Astrocyte of the cerebellum (primary cell): ENCODE measurements at places on chromosomes 5 and 9.
A peak's percentile ranks its signal among the peaks of the same experiment; 100 is the strongest.

GRCh38 chr9:26746357-26747072 lies 146.1 kb downstream of the CAAP1 start:
- DNase-seq = no peak

DNA sequence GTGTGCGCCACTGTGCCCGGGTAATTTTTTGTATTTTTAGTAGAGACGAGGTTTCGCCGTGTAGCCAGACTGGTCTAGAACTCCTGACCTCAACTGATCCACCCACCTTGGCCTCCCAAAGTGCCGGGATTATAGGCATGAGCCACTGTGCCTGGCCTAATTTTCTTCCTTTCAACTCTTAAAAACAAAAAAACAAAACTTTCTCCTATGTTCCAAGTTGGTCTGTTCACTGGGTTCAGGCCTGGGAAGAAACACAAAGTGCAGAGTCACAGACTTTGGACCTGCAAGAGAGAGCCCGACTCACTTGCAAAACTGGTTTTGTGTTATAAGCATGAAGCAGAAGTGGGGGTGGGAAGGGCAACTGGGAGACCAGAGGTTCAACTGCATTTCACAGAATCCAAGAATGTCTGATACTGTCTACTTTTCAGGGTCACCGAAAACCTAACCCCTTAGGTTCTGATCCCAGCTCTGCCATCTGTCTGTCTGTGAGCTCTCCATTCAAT lies 5.2 kb upstream of the HDHD3 start:
- no peak for DNase-seq

DNA sequence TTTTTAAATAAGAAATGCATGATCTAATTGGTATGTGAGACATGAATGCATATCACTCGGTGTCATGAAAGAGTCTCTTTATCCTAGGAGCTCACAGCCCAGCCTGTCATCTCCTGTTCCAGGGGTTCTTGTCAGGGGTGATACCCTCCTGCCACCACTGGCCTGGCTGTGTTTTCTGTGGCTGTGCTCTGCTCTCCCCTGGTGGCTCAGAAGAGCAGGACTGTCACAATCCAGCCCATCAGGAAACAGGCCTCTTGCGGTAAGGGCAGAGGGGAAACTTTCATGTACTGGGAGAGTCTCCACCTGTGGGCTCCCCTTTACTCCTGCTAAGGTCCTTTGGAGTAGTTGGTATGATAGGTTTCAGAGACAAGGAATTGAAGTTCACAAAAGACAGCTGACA lies 240.2 kb upstream of the GLRA1 start:
- no peak for DNase-seq

GRCh38 chr5:151239237-151239861 lies 13.6 kb upstream of the GM2A start:
- peak; percentile 34 for DNase-seq

DNA sequence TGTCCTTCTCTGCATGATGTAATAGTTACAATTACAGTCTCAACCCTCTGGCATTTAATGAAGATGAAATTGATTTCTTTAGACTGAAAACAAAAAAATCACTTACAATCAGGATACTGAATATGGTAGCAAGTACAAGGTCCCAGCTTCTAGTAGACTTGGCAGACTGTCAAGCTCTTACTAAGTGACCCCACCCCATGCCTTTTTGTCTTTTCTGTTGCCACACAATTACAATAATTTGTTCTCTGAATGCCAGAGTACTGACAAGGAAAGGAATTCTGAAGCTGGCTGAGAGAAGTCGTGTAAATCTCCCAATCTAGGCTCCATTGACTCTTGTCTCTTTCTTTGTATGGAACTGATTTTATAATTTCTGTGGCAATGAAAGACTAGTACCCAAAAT lies 154.2 kb downstream of the TMC1 start:
- DNase-seq = peak; percentile 62

- DNase-seq = no peak
These were observed 11.0 kb upstream of the RECK start for GRCh38 chr9:36025746-36026145.

DNA sequence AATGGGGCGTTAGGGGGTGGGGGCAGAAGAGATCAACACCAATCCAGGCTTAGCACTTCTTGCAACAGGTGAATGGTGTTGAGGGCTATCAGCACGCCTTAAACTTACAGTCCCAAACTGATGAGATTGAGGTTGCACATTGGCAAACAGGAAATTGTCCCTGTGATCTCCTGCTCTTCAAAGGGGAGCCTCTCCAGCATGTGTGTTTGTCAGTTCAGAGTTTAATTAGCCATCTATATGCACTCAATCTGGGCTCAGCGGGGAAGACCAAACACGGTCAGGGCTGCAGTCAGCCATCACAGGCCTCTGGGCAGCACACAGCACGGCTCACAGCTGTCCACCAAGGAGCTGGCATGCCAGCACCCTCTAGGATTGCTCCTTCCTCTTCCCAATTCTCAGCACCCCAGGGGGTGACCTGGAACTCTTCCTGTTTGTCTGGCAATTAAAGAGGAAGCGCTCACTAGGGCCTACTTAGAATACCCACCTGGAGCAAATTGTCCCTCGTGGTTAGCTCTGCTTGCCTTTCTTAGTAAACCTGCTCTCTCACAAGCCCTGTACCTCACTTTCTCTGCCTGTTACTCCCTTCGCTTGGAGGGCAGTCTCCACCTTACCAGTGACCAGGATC lies 217.4 kb downstream of the SLIT3 start:
- DNase-seq = no peak

DNA sequence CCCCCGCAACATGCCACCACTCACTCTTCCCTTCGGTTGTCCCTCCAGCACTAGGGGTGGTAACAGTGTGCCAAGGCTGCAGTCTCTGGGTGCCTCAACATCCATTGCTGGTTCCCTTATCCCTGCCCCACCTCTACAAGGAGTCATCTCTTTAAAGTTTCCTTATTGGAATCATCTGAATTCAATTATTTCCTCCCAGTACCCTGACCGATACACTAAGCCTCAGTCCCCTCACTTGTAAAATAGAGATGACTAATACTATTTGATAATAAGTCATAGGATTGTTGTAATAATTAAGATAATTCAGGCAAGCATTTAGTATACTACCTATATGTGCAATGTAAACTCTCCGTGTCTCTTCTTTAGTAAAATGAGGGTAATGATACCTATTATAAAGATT lies 352.5 kb downstream of the ENC1 start:
- DNase-seq = no peak

GRCh38 chr5:151868451-151868850 lies 56.2 kb downstream of the GLRA1 start:
- no peak for DNase-seq

DNA sequence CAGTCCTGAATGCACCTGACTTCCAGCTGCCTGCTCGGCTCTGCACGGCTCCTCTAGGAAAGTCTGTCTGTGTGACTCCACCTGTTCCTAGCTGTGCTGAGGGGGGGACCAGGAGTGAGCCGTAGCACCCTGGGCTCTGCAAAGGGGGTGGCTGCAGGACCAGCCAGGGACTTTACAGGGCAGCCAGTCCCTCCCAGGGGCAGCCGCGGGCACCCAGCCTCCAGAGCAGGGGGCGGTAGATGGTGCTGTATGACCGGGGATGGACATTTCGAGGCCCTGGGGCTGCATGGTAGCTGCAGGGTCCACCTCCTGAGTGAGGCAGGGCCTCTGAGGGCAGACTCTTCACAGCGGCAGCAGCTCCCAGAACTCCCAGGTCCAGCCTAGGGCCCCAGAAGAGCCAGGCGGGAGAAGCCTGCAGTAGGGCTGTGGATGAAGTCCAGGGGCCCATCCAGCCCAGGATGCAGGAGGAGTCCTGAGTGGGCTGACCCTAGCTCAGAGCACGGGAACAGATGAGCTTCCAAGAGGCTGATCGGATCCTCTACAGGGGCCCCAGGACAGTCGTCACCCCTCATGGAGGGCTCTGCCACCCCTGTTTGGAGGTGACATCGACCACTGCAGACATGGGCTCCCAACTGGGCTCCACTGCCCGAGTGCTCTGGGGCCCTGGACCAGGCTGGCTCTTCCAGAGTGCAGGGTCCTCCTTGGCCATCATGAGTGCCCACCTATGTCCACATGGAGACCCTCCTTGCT lies 105.4 kb downstream of the ZNF354C start:
- no peak for DNase-seq

DNA sequence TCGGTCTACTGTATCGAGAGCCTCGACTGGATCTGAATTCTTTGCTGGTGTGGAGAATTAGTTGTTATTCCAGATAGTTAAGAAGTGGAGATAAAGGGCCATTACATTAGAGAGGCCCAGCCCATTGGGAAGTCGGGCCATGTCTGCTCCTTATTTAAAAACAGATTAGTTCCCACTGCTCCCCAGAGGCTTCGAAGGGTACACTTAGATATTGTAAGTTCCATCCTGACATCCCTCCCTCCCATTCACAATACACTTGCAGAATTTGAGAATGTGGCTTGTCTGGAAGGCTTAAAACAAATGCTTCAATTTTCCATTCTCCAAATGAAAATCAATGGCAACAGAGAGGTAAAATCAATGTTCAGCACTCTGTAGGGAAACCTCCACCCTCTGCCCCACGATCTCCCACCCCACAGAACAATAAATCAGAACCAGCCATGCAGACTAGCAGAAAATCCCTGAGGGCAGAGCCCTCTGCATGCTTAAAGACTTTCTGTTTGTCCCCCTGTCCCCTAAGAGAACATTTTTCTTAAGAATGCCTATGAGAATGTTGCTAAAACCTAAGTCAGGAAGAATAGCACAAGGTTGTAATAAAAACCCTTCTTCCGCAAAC lies 364.1 kb downstream of the SPOCK1 start:
- DNase-seq = no peak

- no peak for DNase-seq
These were observed 345.9 kb upstream of the CD180 start for GRCh38 chr5:67542479-67542878.

DNA sequence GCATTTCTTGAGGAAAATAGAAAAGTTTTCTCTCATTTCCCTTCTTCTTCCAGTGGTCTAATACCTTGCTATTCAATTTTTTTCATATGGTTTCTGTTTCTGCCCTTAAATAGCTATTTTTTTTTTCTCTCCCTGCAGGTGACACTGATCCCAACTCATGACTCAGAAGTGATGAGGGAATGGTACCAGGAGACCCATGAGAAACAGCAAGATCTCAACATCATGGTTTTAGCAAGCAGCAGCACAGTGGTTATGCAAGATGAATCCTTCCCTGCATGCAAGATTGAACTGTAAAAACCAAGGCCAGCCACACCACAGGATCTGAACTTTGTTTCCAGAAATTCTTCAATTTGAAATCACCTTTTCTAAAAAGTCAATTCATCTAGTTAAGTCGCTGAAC lies 97.7 kb downstream of the MAP1B start:
- no peak for DNase-seq

DNA sequence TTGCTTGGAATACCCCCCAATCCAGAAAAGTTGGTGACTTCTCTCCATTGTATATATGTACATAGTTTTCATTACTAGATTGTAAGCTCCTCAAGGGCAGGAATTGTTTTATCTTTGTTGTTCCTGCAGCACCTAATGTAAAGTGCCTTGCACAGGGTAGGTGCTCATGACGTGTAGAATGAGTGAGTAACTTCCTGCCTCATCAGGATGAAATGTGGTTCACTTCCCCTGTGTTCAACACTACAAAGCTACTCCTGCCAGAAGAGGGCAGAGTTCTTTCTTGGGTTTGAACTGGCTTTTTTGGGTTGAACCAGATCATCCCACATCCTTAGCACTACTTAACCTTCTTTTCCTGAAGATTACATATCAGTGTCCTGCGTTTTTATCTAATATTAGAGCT lies 23.9 kb downstream of the GTF3C4 start:
- DNase-seq = no peak

DNA sequence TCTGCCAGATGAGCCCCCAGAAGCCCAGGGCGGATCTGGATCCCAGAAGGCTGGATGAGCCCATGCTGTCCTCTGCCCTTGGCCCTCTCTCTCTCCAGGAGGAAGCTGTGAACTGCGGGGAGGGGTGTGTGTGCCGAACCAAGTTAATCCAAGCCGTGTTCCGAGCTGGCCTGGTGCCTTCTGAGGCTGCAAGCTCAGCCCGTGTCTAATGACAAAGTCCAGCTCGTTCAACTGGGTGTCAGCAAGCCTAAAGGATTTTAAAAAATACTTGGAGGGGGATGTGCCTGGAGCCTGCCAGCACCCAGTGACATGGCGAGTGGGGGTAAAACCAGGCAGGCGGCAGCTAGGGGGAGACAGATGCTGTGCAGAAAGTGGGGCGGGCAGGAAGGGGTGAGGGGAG lies 8.0 kb downstream of the STC2 start:
- no peak for DNase-seq

DNA sequence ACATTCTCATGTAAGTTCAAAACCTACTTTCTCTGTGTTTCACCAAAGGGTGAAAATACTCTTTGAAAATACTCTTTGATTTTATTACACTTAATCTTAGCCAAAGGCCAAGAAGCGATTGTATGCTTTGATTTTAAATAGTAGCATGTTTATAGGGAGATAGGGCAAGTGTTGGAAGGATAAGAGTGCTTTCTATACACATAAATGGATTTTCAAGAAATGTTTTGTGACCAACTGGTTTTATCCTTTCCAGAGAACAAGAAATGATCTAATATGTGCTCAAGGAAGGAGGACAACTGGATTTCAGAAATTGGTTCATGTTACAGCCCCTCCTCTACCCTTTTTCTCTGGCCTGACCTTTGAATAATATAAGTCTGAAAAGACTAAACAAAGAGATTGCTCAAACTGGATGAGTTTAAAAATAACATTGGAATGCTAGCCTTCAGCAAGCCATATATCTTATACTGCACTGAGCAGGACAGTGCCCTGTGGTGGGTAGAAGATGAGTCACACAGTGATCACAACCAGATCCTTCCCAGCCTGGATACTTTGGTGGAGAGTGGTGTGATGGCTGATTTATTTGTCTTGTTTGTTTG lies 13.1 kb downstream of the PALM2AKAP2 start:
- no peak for DNase-seq

GRCh38 chr9:114125476-114126013 lies 26.5 kb upstream of the KIF12 start:
- no peak for DNase-seq

DNA sequence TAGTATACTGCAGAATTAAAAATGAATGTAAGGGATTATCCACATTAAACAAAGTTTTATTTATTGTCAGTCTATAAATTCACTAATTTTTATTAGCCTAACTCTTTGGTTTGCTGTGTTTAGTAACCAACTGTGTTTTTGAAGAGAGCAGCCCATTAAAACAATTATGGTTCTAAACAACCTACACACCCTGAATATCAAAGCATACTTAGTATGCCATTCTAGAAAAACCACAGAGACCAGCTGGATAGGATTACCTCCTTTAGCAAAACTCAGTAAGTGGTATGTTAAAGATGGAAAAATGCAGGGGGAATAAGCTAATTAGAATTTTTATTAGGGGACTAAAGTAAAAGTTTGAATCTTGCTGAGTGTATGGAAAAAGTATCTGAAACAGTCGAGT lies 1981.7 kb upstream of the NUDT12 start:
- no peak for DNase-seq

GRCh38 chr5:158013303-158013702 lies 154.4 kb upstream of the CLINT1 start:
- no peak for DNase-seq

DNA sequence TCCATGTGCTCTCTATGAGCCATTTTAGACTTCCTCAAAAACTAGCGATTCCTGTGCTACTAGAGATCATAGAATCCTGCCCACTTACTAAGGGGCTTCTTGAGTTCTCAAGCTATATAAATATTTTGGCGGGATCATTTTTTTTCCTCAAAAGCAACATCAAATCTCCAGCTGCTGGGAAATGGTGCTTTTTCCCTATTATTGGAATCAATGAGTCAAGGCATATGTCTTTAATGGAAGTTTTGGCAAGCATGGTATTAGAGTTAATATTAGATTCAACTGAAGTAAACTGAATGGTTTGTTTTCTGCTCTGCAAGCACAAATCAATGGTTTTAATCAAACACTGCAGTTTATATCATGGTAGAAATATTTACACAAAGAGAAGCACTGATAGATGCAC lies 369.9 kb upstream of the PTGER4 start:
- no peak for DNase-seq
